Activated T-helper 17 cell treated with anti-CD3 and anti-CD28 coated beads, Interleukin-2, amount 50 U/mL, for 72 hours (primary cell): ENCODE measurements at places on chromosomes 7 and 10. TPM values are rescaled to one million over a fixed set of nuclear protein-coding genes. Genes with fewer than 3 reads are reported as not detected.

DNA sequence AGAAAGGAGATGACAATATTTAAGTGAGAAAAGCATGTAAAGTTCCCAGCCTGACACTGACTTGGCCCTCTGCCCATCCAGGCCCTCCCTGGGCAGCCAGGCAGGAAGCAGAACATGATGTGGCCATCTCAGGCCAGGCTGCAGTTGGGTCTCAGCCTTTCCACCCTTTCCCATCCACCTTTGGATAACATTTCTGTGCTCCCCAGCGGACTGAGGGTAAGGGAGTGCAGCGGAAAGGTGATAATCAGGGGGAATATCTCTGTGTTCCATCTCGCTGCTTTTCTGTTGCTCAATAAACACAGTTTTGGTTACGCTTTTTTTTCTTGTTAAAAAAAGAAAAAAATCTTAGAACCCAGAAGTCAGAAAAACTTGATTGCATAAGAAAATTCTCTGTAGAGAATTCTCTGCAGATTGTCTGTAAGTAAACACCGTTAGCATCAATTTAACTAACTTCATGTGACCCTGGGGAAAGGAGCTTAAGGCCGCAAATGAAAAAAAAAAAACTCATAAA lies 37.2 kb upstream of the TARP start:
- ATAC-seq = no peak

- ATAC-seq = no peak
Measured at GRCh38 chr7:27900006-27900405, 160.0 kb downstream of the TAX1BP1 start.

The AKR1B15 gene
- total RNA-seq = not detected

The NKX1-2 gene
- total RNA-seq = not detected

GRCh38 chr7:156735851-156736250 lies 95.3 kb downstream of the RNF32 start:
- ATAC-seq = no peak

The GPR26 gene
- total RNA-seq = not detected

DNA sequence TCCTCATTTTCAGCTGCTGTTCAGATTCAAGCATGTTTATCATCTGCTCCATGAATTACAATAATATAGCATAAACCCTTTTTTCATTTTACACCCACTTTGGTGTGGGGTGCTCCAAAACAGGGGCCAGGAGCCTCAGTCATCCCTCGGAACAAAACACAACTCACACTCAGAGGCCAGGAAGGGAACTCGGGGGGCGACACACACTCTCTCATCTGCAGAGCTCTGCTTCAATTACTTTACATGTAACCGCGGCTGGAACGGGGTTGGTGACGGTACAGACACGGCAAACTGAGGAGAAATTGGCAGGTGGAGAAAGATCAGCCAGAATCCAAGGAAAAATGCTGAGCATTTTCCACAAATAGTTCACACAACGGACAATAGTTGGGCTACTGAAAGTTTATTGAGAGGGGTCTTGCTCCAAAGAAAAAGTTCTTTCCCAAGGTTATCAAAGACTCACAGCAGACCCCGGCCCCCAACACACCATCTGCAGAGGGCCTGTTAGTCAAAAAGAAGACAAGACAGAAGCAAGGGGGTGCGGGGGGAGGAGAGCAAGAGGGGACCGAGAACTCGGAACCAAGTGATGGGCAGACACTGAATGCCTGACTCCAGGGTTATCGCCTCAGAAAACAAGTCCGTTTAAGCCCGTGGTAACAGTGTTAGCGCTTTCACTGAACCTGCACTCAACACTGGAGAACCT lies 20.5 kb downstream of the DIP2C start:
- no peak for ATAC-seq

DNA sequence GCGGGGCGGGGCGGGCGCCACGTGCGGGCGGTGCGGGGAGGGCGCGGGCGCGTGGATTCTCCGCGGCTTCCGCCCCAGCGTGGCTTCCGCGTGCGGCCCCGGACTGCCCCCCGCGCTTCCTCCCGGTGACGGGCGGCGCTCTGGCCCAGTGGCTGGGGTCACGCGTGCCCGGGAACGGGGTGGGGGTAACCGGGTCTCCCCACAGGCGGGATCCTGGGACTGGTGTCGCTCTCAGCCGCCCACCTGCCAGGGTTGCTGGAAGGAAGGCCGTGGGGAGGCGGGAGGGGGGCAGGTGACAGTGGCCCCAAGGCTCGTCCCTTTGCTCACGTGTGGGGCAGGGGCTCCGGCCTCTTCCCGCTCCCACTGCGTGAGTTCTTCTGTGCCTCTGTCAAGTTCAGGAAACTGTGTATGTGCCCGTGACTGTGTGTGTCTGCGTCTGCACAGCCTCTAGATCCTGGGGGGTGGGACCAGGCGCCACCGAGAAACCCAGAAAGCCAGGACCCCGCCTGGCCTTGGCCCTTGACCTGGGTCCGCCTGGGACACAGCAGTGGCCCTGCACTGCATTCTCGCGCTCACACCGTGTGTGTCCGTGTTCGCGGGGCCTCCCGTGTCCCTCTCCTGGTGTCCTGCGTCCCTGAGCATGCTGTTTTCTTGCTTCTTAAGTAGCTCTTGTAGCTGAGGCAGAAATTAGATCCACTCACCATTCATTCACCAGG lies 919 bp downstream of the MAFK start:
- peak; percentile 11 for ATAC-seq

DNA sequence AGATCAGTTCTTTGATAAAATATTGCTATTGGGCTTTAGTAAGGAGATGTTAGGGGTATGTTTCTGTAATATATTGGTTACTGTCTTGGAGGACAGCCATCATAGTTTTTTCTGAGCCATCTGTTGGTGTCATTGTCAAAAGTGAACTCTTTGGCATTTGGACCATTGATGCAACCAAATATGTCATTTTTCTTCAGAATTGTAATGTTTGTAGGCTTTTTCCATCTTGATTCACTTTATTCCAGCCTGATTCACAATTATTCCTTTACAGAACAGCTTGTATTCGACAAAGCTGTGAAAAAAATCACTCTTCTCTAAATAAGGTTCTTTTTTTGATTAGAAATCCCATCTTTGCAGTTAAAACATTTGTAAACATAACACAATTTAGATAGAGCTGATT lies 37.4 kb downstream of the SMNDC1 start:
- no peak for ATAC-seq

DNA sequence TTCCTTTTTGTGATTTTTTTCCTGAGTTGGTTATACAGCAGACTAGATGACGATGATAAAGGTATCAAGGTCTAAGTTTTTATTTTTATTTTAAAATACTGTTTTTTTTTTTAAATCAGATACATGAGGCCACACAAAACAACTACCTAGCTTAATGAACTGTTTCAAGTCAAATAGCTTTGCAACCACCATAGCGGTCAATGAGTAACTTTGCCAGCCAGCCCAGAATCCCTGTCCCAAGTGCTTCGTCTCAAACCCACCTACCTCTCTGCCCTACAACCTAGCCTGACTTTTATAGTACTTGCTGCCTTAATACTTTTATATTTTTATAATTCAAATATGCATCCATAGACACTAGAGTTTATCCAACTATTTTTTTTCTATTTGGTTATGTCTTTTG lies 676.5 kb downstream of the NRG3 start:
- no peak for ATAC-seq

The SSC4D gene
- 0.61 TPM for total RNA-seq

GRCh38 chr7:4699841-4700240 lies 17.7 kb downstream of the FOXK1 start:
- no peak for ATAC-seq

GRCh38 chr10:53699684-53700083 lies 927.1 kb upstream of the MBL2 start:
- no peak for ATAC-seq

The ELFN1 gene
- 0.06 TPM for total RNA-seq

The PIP gene
- not detected for total RNA-seq

GRCh38 chr10:58335306-58336005 lies 650 bp downstream of the UBE2D1 start:
- peak; percentile 62 for ATAC-seq

DNA sequence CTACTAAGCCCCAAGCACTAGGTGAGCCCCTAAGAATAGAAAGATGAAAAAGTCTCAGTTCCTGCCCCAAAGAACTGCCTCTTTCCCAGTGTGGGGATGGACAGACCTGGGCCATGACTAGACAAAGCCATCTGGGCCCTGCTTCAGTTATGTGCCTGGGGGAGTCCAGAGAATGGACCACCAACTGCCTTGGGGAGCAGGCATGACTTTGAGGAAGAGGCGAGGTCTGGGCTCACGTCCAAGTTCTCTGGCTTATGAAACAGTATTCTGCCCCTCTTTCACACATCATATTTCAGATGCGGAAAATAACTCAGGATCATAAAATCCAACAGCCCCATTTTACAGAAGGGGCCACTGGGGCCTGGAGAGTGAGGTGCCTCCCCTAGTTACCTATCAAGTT lies 80.3 kb downstream of the PLXNA4 start:
- no peak for ATAC-seq

- no peak for ATAC-seq
Measured at GRCh38 chr10:110967009-110967630, 47.7 kb downstream of the SHOC2 start.
